ENCODE measurements at places on chromosomes 3 and 15.
A peak's percentile ranks its signal among the peaks of the same experiment; 100 is the strongest.

- H3K27ac ChIP-seq: no peak overlapping the region
- peak; percentile 35 for DNase-seq
- H3K27me3 ChIP-seq: no peaks in the 10 kb centered on the region
- no peaks in the 10 kb centered on the region for H3K4me1 ChIP-seq
- H3K36me3 ChIP-seq: no peaks in the 10 kb centered on the region
These were observed 10.5 kb upstream of the SH3GL3 start for GRCh38 chr15:83436513-83437158.

DNA sequence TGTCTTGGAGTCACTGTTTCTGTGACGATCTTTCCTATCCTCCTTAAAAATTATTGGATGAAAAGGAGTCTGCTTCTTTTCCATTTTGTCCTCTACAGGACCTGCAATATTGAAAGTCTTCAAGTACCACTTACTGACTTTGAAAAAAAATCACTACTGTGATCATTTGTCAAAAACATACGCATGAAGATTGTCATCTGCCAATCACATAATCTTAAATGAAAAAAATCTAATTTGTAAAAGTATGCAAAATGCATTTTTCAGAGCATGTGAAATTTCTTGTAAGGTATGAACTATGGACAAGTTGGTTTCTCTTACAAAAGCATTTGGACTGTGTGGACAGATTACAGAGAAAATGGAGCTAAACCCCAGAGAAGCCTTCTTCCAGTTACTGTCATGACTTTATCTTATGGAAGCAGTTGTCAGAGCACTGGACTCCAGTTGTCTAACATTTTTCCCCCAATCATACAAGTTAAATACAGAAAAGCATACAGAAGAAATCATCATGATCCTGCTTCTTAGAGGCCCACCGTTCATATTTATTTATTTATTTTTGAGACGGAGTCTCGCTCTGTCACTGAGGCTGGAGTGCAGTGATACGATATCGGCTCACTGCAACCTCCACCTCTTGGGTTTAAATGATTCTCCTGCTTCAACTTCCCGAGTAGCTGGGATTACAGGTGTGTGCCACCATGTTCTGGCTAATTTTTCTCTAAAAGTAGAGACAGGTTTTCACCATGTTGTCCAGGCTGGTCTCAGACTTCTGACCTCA lies 3.4 kb upstream of the PXK start:
- H3K4me1 ChIP-seq: peaks cover 14% of the 10 kb centered on the region
- no peaks in the 10 kb centered on the region for H3K36me3 ChIP-seq
- H3K4me3 ChIP-seq: no peak overlapping the region
- no peak overlapping the region for H3K27ac ChIP-seq
- H3K27me3 ChIP-seq: no peaks in the 10 kb centered on the region

- H3K27ac ChIP-seq: no peak overlapping the region
- H3K4me1 ChIP-seq: peaks cover 37% of the 10 kb centered on the region
- no peak overlapping the region for H3K4me3 ChIP-seq
- no peaks in the 10 kb centered on the region for H3K27me3 ChIP-seq
- H3K36me3 ChIP-seq: no peaks in the 10 kb centered on the region
- DNase-seq: no peak
These were observed 16.8 kb downstream of the BMF start for GRCh38 chr15:40091861-40092255.

- peaks cover 28% of the 10 kb centered on the region for H3K4me1 ChIP-seq
- DNase-seq: no peak
- no peaks in the 10 kb centered on the region for H3K36me3 ChIP-seq
- peaks cover 3% of the 10 kb centered on the region for H3K27me3 ChIP-seq
- no peak overlapping the region for H3K4me3 ChIP-seq
These were observed 106.0 kb downstream of the TNIK start for GRCh38 chr3:171354049-171354705.

- H3K36me3 ChIP-seq: no peaks in the 10 kb centered on the region
- H3K27me3 ChIP-seq: no peaks in the 10 kb centered on the region
- H3K4me3 ChIP-seq: no peak overlapping the region
- H3K4me1 ChIP-seq: no peaks in the 10 kb centered on the region
These were observed 589.3 kb downstream of the UNC13C start for GRCh38 chr15:54567408-54568035.

GRCh38 chr3:122858373-122858772 lies 63.5 kb downstream of the SLC49A4 start:
- no peaks in the 10 kb centered on the region for H3K4me1 ChIP-seq
- no peaks in the 10 kb centered on the region for H3K36me3 ChIP-seq
- no peak overlapping the region for H3K4me3 ChIP-seq
- DNase-seq: no peak
- no peak overlapping the region for H3K27ac ChIP-seq

DNA sequence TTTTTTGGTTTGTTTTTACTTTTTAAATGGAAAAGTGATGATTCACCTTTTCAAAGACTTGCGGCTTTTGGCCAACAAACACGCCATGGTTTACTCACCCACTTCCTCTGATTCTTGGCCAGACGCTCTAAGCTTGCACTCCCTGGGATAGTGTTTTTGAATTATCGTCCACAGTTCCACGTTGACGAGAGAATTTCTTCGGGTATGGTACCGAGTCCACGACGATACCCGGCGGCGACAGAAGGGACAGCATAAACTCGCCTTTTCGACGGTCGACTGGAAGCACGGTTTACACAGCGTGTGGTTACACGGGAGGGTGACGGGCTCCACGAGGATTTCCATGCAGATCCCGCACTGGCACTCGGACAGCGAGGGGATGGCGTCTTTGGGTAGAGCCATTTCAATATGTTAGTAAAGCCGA lies 783 bp downstream of the RNF168 start:
- no peaks in the 10 kb centered on the region for H3K27me3 ChIP-seq
- peak overlapping the region; percentile 97 for H3K4me3 ChIP-seq

DNA sequence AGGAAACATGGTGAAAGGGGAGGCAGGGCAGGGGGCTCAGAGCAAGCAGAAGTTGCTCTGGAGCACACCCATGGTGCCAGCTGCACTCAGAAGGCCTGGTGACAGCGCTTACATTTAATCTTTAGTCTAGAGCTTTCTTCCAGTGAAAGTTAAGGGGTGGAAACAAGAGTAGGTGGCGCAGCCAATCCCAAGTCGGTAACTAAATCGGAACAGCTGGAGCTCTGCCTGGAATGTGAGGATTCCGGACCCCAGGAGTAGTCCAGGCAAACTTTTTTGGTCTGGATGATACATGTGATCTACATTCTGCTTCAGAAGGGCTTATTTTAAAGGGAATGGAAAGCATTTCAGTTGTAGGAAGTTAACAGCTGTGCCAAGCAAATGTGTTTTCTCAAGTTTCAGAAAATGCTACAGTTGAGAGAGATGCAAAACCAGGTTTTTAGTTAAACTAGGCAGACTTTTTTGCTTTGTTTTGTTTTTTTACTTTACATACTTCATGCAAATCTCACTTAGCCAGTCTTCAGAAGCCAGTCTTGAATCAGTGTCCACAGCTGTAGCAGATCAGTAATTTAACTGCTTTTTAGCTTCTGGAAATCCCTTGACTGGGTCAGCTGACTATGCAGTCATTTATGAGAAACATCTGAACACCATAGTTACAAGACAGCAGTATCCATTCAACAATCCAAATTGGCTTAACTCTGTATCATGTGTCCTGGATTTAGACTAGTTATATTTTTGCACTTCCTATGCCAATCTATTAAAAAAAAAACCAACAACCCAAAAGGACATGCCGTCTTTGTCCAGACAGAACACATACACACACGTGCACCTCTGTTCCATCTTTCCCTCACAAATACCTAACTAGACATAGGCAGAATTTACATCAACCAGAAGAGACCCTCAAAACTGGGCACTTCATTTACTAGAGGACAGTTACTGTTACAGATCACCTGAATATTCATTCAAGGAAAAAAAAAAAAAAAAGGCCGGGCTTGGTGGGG lies 33.2 kb downstream of the ZNF106 start:
- H3K27ac ChIP-seq: peak overlapping the region; percentile 88
- H3K4me1 ChIP-seq: peaks cover 21% of the 10 kb centered on the region
- no peaks in the 10 kb centered on the region for H3K27me3 ChIP-seq
- peak overlapping the region; percentile 38 for H3K4me3 ChIP-seq

DNA sequence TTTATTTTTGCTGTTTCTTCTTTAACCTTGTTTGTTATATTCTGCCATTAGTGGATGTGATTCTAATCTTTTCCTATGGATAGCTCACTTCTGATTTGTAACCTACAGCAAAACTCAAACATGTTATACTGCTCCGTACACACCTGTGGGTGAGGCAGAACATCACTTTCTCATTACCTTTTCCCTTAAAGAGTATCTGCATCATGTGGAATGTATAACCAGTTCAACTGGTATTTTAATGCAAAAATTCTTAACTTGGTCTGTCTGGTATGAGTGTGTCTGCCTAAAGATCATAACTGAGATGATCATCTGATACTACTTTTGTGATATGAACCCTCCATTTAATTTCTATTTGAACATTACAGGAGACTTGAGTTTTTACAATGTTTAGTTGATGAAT lies 13.0 kb upstream of the UPK1B start:
- no peaks in the 10 kb centered on the region for H3K36me3 ChIP-seq
- H3K27ac ChIP-seq: no peak overlapping the region
- no peaks in the 10 kb centered on the region for H3K4me1 ChIP-seq
- no peak overlapping the region for H3K4me3 ChIP-seq
- DNase-seq: no peak

DNA sequence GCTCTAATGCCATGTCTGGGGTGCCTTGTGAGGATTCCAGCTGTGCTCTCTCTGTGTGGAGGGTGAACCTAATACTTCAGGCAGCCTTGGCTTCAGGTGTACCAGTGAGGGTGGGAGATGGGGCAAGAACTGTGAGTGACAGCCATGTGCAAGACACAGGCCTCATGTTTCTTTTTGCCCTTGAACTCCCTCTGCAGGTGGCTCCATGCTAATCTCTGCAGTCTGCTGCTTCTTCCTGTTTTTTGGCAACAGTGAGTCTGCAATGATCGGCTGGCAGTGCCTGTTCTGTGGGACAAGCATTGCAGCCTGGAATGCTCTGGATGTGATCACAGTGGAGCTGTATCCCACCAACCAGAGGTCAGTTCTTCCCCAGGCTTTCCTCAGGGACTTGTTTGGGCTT lies 189.3 kb downstream of the SV2B start:
- DNase-seq: no peak
- H3K4me3 ChIP-seq: no peak overlapping the region
- no peaks in the 10 kb centered on the region for H3K4me1 ChIP-seq
- H3K27ac ChIP-seq: no peak overlapping the region
- H3K27me3 ChIP-seq: no peaks in the 10 kb centered on the region

- no peaks in the 10 kb centered on the region for H3K27me3 ChIP-seq
- peak; percentile 54 for DNase-seq
- H3K27ac ChIP-seq: peak overlapping the region; percentile 49
- H3K4me1 ChIP-seq: peaks cover 21% of the 10 kb centered on the region
These were observed 75.9 kb downstream of the TNIK start for GRCh38 chr3:171384101-171384891.

- H3K27ac ChIP-seq: peak overlapping the region; percentile 38
- peaks cover 16% of the 10 kb centered on the region for H3K4me1 ChIP-seq
- no peak overlapping the region for H3K4me3 ChIP-seq
- DNase-seq: peak; percentile 81
- H3K27me3 ChIP-seq: no peaks in the 10 kb centered on the region
These were observed 76.5 kb downstream of the CD200R1L start for GRCh38 chr3:112770032-112770626.

- no peak overlapping the region for H3K27ac ChIP-seq
- no peak overlapping the region for H3K4me3 ChIP-seq
- peak; percentile 59 for DNase-seq
- no peaks in the 10 kb centered on the region for H3K27me3 ChIP-seq
These were observed 32.0 kb downstream of the WWTR1 start for GRCh38 chr3:149625795-149626194.

DNA sequence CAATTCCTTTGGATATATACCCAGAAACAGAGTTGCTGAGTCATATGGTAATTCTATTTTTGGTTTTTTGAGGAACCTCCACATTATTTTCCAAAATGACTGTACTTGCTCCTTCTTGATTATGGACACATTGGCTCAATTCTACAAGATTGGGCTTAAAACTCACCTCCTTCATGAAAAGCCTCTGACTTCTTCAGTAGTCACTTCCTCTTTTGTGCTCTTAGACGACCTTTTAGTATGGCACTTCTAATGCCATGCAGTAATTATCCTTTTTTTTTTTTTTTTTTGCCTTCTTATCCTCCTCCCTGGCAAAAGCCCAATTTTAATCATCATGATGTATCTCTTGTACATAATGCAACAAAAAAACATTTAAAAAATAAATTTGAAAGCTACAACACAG lies 33.0 kb upstream of the ABHD17C start:
- no peak overlapping the region for H3K27ac ChIP-seq
- no peaks in the 10 kb centered on the region for H3K27me3 ChIP-seq
- DNase-seq: no peak
- H3K4me3 ChIP-seq: no peak overlapping the region

- no peak overlapping the region for H3K4me3 ChIP-seq
- DNase-seq: no peak
- no peaks in the 10 kb centered on the region for H3K27me3 ChIP-seq
- H3K27ac ChIP-seq: no peak overlapping the region
- H3K4me1 ChIP-seq: no peaks in the 10 kb centered on the region
These were observed 28.7 kb upstream of the LHFPL4 start for GRCh38 chr3:9582332-9582731.

- no peak overlapping the region for H3K4me3 ChIP-seq
- peak overlapping the region; percentile 49 for H3K27ac ChIP-seq
- peaks cover 54% of the 10 kb centered on the region for H3K4me1 ChIP-seq
- DNase-seq: peak; percentile 81
- no peaks in the 10 kb centered on the region for H3K36me3 ChIP-seq
These were observed 71.0 kb downstream of the WWTR1 start for GRCh38 chr3:149586871-149587270.

DNA sequence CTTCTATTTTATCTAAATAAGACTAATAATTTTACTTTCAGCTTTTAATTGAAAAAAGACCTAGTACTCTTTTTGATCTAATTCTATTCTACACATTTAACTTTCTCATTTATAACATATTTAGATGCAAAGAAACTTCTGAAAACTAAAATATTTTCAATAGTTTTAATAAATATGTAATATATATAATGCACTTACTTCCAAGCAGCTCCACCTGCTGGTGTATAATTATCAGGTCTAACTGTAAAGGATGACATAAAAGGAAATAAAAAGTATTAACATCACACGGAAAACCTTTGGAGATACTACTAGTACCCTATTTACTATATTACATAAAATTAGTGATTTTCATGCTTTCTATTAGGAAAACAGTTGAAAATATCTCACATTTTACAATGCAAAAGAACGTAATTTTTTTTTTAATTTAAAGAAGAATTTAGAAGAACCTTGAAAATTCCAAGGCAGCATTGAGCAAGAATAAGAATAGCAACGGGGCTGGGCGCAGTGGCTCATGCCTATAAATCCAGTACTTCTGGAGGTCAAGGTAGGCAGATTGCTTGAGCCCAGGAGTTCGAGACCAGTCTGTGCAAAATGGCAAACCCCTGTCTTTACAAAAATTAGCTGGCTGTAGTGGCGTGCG lies 10.2 kb downstream of the PLSCR5 start:
- H3K36me3 ChIP-seq: no peaks in the 10 kb centered on the region
- no peak overlapping the region for H3K27ac ChIP-seq
- no peak for DNase-seq
- no peak overlapping the region for H3K4me3 ChIP-seq

GRCh38 chr3:21328711-21329390 lies 422.2 kb downstream of the ZNF385D start:
- no peaks in the 10 kb centered on the region for H3K27me3 ChIP-seq
- no peak overlapping the region for H3K4me3 ChIP-seq
- peaks cover 13% of the 10 kb centered on the region for H3K4me1 ChIP-seq
- no peak overlapping the region for H3K27ac ChIP-seq
- DNase-seq: no peak

Data from astrocyte (in vitro differentiated cells and primary cell).